OCI-LY7 (cell line): ENCODE measurements at places on chromosomes 1 and 21. TPM values are rescaled to one million over a fixed set of nuclear protein-coding genes. Genes with fewer than 3 reads are reported as not detected.
A peak's percentile ranks its signal among the peaks of the same experiment; 100 is the strongest.

DNA sequence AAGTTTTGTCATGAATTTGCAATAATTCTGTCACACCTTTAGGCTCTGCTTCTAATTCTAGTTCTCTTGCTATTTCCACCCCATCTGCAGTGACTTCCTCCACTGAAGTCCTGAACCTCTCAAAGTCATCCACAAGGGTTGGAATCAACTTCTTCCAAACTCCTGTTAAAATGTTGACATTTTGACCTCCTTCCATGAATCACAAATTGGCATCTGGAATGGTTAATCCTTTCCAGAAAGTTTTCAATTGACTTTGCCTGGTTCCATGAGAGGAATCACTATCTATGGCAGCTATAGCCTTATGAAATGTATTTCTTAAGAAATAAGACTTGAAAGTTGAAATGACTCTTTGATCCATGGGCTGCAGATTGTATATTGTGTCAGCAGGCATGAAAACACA is 19.7 kb upstream of the SFT2D2 start:
- DNase-seq = no peak

- DNase-seq = peak; percentile 19
These were observed 9.7 kb upstream of the CGN start for GRCh38 chr1:151501474-151501873.

GRCh38 chr1:239125027-239125426 is 261.3 kb upstream of the CHRM3 start:
- DNase-seq = no peak

GRCh38 chr1:53439337-53440207 is 19.6 kb upstream of the DMRTB1 start:
- no peak for DNase-seq

- DNase-seq = peak; percentile 13
These were observed 3.8 kb upstream of the PARS2 start for GRCh38 chr1:54768093-54768492.

GRCh38 chr1:14742181-14742980 is 143.9 kb downstream of the KAZN start:
- peak; percentile 53 for DNase-seq

DNA sequence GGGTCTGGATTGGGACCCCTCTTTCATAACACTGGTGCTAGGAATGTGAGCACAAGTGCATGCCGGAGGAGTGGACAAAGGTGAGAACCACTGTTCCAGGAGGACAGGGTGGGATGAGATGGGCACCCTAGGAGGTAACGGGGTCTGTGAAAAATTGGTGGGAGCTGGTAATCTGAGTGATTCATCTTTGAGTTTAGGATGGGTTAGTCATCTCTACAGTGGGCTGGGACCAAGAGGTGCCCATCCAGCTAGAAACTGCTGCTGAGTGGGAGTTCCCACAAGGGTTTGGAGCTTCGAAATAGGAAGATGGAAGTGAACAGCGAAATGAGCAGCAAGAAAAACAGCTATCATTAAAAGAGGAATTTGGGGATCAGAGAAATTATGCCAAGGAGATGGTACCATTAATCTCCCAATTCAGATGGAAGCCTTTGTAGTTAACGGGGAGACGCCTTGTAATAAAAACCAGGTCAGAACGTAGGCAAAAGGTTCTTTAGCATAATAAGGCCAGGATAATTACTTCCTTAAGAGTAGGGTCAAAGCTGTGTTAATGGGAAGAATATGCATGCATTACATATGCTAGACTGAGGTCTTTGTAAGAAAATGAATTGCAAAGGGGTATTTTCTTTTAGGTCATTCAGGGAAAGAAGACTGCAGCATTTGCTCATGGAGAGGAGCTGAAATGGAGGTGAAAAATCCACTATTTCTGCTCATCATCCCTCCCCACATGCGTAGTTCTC is 55.5 kb downstream of the OLFML3 start:
- no peak for DNase-seq

DNA sequence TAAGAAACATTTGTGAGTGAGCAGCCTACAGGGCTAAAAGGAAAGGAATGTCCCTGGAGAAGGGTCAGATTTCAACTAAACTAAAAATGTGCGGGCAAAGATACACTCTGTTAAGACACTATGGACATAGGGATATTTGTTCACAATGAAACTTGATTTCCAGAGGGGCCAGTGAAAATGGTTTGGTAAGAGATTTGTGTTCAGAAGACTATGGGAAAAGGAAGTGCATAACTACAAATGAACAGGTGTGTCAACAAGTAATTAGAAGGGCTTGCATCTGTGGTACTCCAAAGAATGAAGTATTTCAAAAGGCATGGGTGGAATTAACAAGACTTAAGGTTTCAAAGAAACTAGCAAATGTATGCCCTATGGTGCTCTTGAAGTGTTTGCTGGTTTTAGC is 60.4 kb downstream of the NME7 start:
- no peak for DNase-seq

GRCh38 chr21:44866780-44867179 is 6.7 kb downstream of the PTTG1IP start:
- DNase-seq = no peak

GRCh38 chr1:181206513-181206912 is 118.0 kb downstream of the IER5 start:
- DNase-seq = no peak

GRCh38 chr1:38784452-38785284 is 74.9 kb downstream of the RRAGC start:
- no peak for DNase-seq

GRCh38 chr1:47180603-47181094 is 9.2 kb downstream of the PDZK1IP1 start:
- DNase-seq = no peak

DNA sequence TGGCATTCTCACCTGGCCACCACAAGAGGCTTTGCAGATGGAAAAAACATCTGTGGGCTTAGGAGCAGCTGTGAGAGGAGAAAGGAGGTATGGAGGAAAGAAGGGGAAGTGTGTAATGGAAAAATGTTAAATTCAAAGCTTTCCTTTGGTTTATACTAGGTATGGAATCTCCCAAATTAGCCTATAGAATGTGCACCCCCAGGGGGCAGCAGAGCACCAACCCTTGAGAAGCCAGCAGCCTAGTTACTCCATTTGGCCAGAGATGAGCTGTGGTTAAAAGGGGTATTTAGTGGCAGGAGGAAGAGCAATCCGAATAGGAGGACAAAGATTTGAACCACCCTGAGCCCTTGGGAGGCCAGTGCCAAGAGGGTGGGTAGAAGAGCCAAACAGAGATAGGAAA is 97.5 kb upstream of the CTTNBP2NL start:
- peak; percentile 29 for DNase-seq

DNA sequence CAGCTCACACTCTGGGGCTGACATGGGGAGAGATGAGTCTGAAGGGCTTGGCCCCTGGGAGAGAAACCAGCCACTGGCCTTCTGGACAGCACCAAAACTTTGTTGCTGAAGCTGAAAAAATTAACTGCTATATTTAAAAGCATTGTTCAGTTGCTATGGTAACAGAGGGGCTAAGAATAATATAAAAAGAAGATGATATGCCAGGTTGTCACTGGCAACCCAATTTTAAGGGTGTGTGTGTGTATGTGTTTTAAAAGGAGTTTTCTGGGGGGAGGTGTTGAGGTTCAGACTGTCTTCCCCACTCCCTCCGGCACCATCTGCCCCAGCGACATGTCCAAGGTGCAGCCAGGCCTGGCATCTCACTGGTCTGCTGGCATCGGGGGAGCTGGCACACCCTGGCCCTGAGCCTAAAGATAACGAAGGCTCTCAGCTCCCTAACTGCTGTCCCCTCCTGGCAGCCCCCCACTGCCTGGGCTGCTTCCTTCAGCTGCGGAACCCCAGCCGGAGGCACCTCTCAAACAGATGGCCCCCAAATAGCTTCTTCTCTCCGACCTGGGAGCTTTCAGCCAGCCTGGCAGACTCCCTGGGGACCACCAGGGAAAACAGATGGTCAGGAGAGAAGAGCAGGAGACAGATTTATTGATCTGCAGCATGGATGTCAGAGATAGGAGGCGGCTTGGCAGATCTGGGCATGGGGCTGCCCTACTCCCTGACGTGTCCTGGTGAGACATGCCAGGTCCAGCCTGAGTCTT is 203.9 kb downstream of the HIVEP3 start:
- DNase-seq = no peak

- no peak for DNase-seq
These were observed 838 bp upstream of the IBA57 start for GRCh38 chr1:228164561-228165371.

DNA sequence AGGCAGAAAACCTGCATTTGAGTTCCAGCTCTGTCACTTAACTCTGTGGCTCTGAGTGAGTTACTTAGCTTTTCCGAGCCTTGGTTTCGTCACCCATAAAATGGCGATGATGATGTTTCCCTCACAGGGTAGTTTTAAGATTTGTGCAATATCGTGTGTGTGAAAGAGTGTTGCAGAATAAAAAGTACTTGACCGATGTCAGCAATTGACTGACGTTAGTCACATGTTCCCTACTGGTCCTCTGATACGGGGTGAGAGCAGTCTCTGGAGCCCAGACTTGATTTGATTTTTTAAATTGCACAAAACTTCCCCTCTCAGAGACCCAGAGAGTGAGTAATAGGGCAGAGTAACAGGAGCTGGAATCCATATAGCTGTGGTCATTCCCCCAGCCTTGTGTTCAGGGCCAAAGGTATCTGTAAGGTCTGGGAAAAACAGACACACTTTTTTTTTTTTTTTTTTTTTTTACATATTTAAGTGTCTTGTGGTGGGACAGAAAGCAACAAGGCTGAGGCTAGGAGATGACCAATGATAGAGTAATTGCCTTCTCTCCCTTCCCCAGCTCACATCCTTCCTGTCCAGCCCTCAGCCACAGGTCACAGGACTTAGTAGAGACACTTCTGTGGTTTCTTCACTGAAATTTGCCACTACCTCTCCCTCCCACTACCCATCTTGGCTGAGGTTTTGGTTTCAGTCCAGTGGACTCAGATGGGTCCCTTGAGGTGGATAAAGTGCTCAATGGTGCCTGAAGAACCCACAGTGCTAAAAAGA is 2.0 kb downstream of the FCER1G start:
- DNase-seq = peak; percentile 80

GRCh38 chr1:207404849-207405525 is 49.1 kb upstream of the CR2 start:
- peak; percentile 78 for DNase-seq

GRCh38 chr1:215667761-215668160 is 100.7 kb downstream of the KCTD3 start:
- DNase-seq = no peak

- no peak for DNase-seq
These were observed 3.5 kb downstream of the WLS start for GRCh38 chr1:68228851-68229250.

- DNase-seq = no peak
These were observed 119.8 kb downstream of the GALNT2 start for GRCh38 chr1:230186874-230187273.

GRCh38 chr21:37264808-37265207 is 2.3 kb downstream of the VPS26C start:
- no peak for DNase-seq

- no peak for DNase-seq
These were observed 19.6 kb downstream of the CCSAP start for GRCh38 chr1:229323201-229323600.

DNA sequence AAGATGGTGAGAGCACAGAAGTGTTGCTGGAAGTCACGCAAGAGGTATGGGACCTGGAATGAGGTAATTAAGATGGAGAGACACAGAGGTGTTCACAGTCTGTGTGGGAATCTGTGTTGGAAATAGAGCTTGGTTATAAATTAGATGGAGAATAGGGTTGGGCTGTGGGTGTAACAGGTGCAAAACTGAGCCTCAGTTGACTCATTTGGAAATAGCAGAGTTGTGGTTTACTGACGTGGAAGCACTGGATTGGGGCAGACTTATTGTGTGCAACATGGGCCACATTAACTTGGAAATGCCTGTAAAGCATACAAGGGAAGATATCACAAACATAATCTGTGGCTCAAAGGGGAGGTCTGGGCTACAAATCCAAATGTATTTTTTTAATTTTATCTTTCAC is 13.0 kb downstream of the CAMSAP2 start:
- DNase-seq = no peak

DNA sequence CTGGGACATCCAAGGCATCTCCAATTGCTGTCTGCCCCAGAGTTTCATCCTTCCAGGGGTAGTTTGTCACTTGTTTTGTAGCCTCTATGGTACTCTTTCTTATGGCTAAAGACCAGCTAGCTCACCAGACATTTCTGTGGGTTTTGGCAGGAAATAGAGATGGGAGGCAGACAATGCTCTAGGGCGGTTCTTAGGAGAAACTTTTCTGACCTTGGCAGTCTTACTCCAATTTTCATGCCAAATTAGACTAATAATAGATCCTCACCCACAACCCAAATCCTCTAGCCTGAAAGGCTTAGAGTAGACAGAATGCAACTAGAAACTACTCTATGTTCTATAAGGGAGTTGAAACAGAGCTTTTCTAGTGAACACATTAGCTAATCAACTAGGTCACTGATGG is 69.8 kb downstream of the LRIG2 start:
- no peak for DNase-seq

DNA sequence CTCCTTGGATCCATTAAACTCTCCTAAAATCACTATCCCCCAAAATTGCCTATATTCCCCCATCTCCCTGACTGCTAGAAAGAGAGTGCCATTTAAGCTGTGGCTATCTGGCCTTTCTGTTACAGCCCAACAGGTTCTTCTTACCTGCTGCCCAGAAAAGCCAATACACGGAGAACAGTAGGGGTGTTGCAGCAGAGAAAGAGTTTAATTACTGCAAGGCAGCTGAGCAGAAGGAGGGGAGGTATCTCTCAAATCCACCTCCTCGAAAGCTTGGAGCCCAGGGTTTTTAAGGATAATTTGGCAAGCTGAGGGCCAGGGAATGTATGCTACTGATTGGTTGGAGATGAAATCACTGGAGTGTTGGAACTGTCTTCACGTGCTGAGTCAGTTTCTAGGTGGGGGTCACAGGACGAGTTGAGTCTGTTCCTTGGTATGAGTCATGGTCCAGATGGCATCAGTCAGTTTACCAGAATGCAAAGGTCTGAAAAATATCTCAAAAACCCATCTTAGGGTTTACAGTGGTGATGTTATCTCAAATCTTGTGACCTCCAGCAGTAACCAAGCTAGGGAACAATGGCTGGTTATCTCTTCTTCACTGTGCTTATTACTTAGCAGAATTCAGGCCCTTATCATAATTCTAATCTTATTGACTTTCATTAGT is 89.8 kb downstream of the SMYD3 start:
- DNase-seq = no peak

Gene CFAP74
- total RNA-seq = not detected in 2 replicates

Gene RCC2
- total RNA-seq = 250 and 271 TPM in 2 replicates

Gene LCE1B
- not detected in 2 replicates for total RNA-seq

Gene HFM1
- 1.4 and 1.6 TPM in 2 replicates for total RNA-seq

Gene SLC9C2
- total RNA-seq = not detected in 2 replicates

Gene ICOSLG
- 8.3 and 8.6 TPM in 2 replicates for total RNA-seq

Gene FABP3
- total RNA-seq = not detected in 2 replicates

Gene TFF3
- not detected in 2 replicates for total RNA-seq

Gene PGLYRP4
- not detected in 2 replicates for total RNA-seq

Gene CD1B
- total RNA-seq = not detected in 2 replicates

Gene LRRC8D
- 37.1 and 39.9 TPM in 2 replicates for total RNA-seq

Gene CR2
- total RNA-seq = 11.7 and 13.5 TPM in 2 replicates

Gene ARMH1
- total RNA-seq = 7.9 and 8.9 TPM in 2 replicates

Gene GIPC2
- not detected in 2 replicates for total RNA-seq
